ENCODE measurements at places on chromosomes 6 and 20.

- no peak for DNase-seq
Observed at GRCh38 chr20:62505337-62506045, 29.7 kb upstream of the GATA5 start.

- DNase-seq: no peak
Observed at GRCh38 chr6:43150051-43150751, 20.9 kb upstream of the SRF start.

- no peak for DNase-seq
Observed at GRCh38 chr6:31294056-31294455, 22.2 kb upstream of the HLA-C start.

DNA sequence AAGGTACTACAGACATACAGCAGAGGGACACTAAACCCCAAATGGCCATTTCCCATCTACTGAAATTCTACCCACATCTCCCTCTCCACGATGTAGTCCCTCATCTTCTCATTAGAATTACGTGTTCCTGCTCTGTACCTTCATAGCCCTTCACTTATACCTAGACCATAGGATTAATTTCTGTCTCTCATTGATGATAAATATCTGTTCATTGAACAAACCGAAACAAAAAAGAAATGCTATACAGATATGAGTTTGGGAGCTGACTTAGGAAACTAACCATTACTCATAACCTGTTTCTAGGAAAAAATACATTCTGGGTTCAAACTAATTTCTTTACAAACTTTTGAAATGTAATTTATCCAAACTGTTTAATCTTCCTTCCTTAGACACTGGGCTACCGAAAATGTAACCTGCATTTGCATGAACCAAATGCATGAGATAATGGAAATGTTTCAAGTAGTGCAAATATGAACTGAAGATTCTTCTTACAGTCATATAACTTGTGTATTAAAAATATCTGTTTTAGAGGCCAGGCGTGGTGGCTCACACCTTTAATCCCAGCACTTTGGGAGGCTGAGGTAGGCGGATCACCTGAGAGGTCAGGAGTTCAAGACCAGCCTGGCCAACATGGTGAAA is 85.3 kb downstream of the GJA10 start:
- no peak for DNase-seq

- DNase-seq: no peak
Observed at GRCh38 chr20:58169450-58169849, 59.0 kb downstream of the ANKRD60 start.

GRCh38 chr6:135992739-135993138 is 141.2 kb downstream of the PDE7B start:
- DNase-seq: no peak

GRCh38 chr20:36135159-36135558 is 19.4 kb upstream of the EPB41L1 start:
- no peak for DNase-seq

- no peak for DNase-seq
Observed at GRCh38 chr20:59150821-59151251, 12.8 kb upstream of the ZNF831 start.

GRCh38 chr6:148518511-148519156 is 176.0 kb downstream of the SASH1 start:
- DNase-seq: no peak

- DNase-seq: no peak
Observed at GRCh38 chr6:16321826-16322225, 83.4 kb downstream of the GMPR start.

- DNase-seq: no peak
Observed at GRCh38 chr6:3876101-3876500, 26.9 kb downstream of the FAM50B start.

GRCh38 chr6:2684766-2685754 is 65.7 kb downstream of the MYLK4 start:
- DNase-seq: no peak

DNA sequence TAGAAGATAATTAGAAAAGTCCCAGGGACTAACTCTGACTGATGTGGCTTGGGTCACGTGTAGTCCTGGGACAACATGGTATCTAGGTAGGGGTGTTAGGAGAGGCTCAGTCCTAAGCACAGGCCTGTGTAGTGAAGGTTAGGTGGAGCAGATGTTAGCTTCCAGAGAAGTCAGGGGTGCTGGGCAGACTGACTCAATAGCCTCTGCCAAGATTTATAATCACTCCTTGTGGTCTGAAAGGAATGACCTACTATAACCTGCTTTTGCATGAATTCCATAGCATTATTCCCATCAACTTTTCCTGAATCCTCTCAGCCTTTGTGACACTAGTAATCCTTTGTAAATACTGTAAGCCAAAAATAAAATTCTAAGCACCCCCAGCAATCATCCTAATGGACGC is 10.2 kb upstream of the PEX7 start:
- no peak for DNase-seq

GRCh38 chr20:41649489-41649888 is 31.3 kb upstream of the CHD6 start:
- no peak for DNase-seq

DNA sequence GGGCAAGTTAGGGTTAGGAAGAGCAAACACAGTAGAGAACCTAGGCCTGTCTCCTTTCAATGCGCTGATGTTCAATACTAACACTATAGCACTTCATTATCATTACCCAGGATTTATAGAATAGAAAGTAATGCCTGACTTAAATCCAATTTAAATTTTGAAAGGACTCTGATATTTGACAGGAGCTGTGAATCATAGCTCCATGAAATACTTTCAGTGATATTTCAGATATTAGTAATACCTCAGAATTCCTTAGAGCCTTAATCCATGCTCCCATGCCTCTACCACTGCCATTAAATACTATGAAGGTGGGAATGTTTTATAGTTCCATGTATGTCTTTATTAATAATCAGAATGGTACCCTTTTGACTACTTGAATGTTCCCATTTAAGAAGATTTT is 530.2 kb downstream of the BCKDHB start:
- DNase-seq: no peak

GRCh38 chr20:50333131-50333670 is 142.6 kb downstream of the CEBPB start:
- DNase-seq: no peak

DNA sequence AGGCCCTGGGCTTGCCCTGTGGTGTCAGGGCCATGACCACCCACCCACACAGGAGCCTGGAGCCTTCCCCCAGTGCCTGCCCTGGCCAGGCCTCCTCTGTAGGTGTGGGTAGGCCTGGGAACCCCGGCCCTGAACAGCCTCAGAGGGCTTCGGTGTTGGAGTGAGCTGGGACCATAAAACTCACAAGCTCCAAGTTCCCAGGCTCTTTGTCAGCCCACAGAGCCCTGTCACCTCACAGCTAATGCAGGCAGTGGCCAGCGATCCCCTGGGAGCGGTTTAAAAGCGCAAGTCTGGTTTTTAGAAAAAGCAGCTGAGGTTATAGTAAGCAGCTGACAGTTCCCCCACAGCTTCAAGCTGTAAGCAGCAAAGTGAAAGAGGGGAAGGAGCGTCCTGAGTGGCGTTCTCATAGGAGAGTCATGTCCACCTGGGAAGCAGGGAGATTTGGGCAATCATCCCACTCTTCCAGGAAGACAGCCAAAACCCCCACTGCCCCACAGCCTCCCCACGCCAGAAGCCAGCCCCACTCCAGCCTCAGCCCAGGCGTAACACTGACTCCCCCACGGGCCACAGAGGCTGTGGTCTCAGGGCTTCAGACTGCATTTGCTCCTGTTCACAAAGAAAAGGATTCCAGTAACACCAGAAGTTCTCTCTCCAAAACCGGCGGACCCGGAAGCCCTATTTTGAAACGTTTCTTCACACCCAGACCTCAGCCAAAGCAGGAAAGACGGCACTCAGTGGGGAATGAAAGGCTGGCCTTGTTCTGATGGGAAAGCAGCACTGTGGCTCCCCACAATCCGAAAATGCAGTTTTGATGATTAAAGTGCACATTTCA is 34.3 kb upstream of the FOXC1 start:
- DNase-seq: no peak

DNA sequence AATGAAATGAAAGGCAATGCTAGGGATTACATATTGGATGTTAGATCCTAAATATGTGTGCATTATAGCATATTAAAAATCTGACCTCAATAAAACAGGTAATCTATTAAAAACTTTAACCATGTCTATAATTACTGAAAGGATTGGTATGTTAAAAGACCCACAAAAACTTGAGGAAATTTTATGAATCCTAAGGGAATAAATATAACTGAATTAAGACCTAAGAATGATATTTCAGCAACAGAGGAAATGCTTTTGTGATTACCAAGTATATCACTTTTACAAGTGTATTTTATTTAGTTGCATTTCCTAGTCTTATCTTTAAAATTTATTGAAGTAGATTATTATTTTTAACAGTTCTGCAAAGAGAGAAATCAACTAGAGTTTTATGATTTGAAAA is 571.5 kb downstream of the HDGFL1 start:
- no peak for DNase-seq

- DNase-seq: no peak
Observed at GRCh38 chr6:154933181-154933827, 61.8 kb upstream of the TIAM2 start.

GRCh38 chr6:117918454-117918853 is 11.4 kb downstream of the SLC35F1 start:
- DNase-seq: no peak

DNA sequence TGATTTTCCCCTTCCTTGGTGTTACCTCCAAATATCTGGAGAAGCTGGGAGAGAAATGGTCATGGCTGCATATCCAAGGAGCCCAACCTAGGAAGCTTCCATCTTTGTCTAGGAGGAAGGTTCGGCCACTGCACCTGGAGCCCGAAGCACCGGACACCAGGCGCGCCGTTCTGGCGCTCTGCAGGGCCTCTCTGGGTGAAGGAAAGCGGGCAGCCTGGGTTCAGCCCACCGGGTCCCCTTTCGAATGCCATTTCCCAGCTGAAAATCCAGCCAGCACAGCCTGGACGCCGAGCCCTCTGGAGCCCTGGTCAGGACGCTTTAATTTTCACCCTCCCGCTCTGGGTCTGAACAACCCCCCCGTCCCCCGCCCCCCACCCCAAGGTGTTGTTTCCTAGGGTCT is 1.2 kb downstream of the LINC00237 start:
- DNase-seq: no peak

DNA sequence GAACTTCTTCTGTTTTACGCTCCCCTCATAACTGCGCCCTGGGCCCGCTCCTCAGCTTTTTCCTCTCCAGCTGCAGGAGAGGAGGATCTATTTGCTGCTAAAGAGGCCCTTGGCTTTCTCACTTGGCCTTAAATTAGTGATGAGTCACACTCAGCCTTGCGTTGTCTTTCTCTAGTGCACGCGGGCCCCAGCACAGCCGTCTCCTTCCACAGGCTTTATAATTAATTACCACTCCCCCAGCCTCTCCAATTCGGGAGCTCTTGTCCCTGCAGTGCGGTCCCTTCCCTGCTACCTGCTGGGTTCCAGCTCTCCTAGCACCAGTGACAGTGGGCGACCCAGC is 25.2 kb downstream of the PACSIN1 start:
- DNase-seq: no peak

DNA sequence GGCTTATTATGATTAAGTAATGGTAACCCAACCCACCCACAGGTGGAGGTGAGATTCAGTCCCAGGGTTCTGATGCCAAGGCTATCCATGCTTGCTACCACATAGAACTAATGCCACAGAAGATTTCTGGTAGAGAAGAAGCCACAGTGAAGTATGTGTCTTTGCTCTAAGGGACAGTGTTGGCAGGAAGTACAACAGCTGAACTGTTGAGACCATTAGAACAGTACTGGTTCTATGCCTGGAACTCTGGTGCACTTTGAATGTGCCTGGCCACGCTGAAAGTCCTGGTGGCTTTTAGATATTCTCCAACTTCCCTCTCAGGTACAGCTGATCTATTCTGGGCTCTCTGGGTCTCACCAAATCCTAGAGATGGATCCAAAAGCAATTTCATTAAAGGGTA is 7.8 kb downstream of the STX7 start:
- no peak for DNase-seq

GRCh38 chr6:161727083-161727833 is 453.4 kb upstream of the AGPAT4 start:
- DNase-seq: no peak

DNA sequence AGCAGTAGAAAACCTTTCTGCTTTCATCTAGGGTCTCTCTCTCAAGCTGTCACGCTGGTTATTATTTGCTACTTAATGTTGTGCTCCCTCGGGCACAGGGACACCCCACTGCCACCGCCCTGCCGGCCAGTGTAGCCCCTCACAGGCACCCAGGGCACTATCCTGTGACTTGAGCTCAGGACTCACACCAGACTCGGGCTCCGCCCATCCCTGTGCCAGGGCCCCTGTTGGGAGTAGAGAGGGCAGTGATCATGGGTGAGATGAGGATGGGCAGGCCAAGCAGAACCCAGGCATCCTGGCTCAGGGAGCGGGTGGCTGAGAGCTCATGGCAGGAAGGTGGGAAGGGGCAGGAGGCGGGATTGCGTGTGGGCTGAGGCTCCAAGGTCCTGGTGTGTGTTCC is 371.9 kb downstream of the ZFAND3 start:
- DNase-seq: no peak

DNA sequence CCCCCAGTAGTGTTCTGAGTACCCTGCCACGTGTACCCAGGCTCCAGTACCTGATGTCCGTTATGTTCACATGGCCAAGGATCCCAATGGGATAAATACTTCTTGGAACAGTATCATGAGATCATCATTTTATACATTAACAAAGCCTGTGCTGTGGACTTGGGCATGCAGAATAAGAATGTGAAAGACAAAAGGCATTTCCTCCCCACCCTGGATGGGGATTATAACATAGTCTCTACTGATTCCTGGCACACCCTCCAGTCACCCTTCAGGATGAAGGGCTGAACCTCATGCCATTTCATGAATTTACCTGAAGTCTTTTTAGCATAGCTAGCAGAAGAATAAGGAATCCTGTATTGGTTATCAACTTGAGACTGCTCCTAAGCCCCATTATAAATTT is 2.8 kb downstream of the TNFRSF21 start:
- no peak for DNase-seq

DNA sequence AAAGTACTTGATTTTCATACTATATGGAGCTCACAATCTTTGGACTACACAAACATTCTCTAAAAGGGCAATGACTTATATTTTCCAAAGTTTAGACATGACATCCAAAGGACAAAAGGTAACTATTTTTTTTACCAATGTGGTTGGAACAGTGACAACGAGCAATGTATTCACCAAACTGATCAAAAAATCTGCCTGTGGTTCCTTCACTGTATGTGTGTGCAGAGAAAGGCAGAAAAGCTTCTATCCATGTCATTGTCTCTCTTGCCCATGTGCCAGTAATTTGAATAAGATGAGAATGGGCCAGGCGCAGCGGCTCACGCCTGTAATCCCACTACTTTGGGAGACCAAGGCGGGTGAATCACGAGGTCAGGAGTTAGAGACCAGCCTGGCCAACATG is 25.5 kb downstream of the MCUR1 start:
- DNase-seq: no peak

DNA sequence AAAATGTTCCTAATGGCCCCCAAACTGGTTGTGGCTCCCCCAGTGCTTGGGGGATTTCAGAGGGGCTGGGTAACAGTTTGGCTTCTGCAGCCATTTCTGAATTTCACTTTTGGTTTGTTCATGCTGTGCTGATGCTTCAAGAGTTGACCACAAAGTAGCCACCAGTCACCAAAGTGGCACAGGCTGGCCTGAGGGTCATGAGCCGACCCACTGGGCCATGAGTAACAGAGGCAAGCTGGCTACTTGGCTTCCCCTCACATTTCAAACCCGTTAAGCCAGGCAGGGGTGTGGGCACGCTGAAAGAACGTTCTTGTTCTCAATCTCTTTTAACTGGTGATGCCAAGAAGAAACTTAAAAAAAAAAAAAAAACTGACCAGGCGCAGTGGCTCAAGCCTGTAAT is 15.1 kb upstream of the NXT1 start:
- DNase-seq: no peak

- no peak for DNase-seq
Observed at GRCh38 chr20:2156224-2156623, 54.6 kb downstream of the STK35 start.
